ENCODE measurements at places on chromosomes 16 and 17.

DNA sequence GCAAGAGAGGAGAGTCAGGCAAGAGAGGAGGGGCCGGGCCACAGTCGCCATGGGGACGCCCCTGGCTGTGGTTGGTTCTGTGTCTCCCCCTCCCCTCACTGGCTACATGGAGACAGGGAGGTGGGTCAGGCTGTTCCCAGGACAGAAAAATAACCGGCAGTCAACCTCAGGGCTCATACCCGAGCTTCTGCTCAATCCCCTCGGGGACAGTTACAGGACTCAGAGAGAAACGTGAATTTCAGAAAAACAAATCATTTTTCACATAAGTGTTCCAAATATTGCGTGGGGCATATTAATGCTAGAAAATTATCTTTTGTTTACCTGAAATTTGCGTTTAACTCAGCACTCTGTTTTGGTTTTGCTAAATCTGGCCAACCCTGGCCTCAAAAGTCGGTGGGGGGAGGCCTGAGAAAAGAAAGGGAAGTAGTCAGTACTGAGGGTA lies 22.2 kb upstream of the CPSF4L start:
- no peak for DNase-seq

DNA sequence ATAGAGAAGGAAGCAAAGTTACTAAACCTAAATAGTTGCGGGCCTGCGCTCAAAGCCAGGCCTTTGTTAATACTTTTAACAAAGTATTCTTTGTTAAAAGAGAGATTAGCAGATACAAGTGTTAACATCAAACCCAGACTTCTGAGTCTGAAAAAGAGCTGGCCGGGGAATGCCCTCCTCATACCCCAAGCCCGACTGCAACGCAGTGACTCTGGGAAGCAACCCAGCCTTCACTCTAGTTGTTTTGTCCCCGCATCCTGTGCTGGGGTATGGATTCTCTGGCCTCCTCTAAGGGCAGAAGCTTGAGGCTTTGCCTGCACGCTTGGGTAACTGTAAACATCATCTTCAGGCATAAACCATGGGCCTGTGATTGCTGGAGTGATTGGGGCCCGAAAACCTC lies 48.3 kb downstream of the ADCY7 start:
- DNase-seq = no peak

DNA sequence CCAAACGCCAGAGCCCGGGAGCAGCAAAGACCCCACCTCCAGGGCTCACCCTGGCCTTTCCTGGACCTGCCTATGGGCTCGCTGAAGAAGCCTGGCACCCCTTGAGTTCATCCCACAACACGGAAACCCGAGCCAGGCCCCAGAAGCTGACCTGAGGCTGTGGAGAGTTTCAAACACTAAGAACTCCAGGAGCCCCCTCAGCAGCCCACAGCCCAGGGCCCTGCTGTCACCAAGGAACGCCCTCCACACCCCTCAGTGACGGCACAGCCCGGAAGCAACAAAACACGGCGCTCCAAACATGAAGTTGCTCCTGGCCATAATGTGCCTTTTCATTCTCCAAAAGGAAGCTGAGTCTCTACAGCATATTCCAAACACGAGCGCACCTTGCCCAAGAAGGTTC lies 9.2 kb downstream of the SLC38A10 start:
- DNase-seq = no peak

- DNase-seq = peak; percentile 34
Measured at GRCh38 chr16:23949630-23950290, 114.0 kb downstream of the PRKCB start.

GRCh38 chr17:55090079-55090492 lies 121.5 kb downstream of the STXBP4 start:
- peak; percentile 18 for DNase-seq

GRCh38 chr17:27651411-27652345 lies 20.7 kb downstream of the LGALS9 start:
- peak; percentile 30 for DNase-seq

- DNase-seq = no peak
Measured at GRCh38 chr17:42251115-42251514, 25.1 kb downstream of the STAT5B start.

- no peak for DNase-seq
Measured at GRCh38 chr17:8284126-8284525, 4.3 kb upstream of the RANGRF start.

GRCh38 chr16:57837305-57838125 lies 35.2 kb upstream of the KIFC3 start:
- no peak for DNase-seq

GRCh38 chr16:49503256-49504022 lies 129.8 kb downstream of the C16orf78 start:
- no peak for DNase-seq

- DNase-seq = no peak
Measured at GRCh38 chr17:19915245-19915978, 47.7 kb upstream of the ULK2 start.

DNA sequence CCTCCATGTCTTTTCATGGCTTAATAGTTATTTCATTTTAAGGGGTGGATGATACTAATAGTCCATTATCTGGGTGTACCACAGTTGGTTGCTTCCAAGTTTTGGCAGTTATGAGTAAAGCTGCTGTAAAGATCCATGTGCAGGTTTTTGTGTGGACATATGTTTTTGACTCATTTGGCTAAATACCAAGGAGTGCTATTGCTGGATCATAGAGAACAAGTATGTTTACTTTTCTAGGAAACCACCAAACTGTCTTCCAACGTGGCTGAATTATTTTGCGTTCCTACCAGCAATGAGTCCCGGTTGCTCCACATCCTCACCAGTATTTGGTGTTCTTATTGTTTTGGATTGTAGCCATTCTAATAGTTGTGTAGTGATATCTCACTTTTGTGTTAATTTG lies 181.9 kb downstream of the SPECC1 start:
- no peak for DNase-seq

GRCh38 chr17:73307130-73307529 lies 4.7 kb downstream of the CDC42EP4 start:
- no peak for DNase-seq

- no peak for DNase-seq
Measured at GRCh38 chr16:75527825-75528299, 8.0 kb downstream of the CHST5 start.

DNA sequence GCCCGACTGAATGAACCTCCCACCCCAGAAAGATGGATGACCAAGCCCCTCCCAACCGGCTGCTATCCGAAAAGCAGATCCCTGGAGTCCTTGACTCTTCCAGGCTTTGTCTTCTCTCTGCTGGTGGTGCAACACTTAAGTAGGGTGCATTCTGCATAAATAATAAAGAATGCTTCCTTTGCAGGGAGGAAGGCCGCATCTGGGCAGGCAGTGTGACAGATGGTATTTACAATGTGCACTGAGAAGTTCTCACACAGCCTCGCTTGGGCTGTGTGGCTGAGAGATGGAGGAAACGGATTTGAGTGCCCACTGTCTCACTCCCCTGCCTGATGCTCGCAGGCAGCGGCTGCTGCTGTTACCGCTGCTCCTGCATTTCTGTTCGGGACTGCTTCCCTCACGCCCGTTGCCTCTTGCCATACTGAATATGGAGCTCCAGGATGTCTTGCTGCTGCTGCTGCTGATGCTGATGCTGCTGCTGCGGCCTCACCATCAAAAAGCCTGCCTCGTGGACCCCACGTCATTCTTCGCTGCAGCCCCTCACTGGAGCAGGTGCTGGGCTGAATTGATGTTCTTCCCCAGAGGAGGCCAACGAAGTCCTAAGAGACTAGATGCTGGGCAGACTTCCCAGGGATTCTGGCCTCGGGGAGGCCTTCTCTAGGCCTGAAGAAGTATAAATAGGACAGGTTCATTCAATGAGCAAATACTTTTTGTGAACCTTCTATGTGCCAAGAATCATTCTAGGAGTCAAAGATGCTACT lies 7.1 kb upstream of the RHBDL3 start:
- no peak for DNase-seq

GRCh38 chr16:55832425-55832772 lies 497 bp downstream of the CES1 start:
- no peak for DNase-seq

- no peak for DNase-seq
Measured at GRCh38 chr17:44277976-44278375, 10.0 kb upstream of the SLC4A1 start.

DNA sequence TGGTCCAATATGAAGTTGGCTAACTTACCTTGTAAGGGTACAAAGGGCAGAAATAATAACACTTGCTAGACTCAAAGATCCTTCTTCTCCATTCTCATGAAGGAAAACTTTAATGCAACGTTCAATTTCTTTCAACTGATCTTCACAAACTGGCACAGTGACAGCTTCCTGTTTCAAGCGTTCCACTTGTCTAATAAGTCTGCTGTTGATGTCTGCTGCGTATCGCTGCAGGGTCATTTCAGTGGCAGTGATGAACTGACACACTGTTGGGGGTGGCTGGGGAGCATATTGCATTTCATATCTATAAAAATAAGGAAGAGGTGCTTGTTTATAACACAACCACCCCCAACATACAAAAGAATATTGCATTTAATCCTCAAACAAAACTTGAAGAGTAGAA lies 33.5 kb upstream of the ARL6IP1 start:
- no peak for DNase-seq

- DNase-seq = no peak
Measured at GRCh38 chr16:84349862-84350684, 18.3 kb upstream of the ATP2C2 start.

GRCh38 chr16:74271872-74272271 lies 24.7 kb upstream of the PSMD7 start:
- DNase-seq = no peak

- DNase-seq = peak; percentile 80
Measured at GRCh38 chr16:50266337-50267091, at the start of gene ADCY7. Gene ADCY7, plus strand, starts transcription at chr16:50266551. Its CDS starts 21,629 bp downstream, at chr16:50288180.

GRCh38 chr17:46147296-46147695 lies 45.9 kb downstream of the KANSL1 start:
- no peak for DNase-seq

GRCh38 chr16:77570574-77570973 lies 135.7 kb upstream of the ADAMTS18 start:
- no peak for DNase-seq

- DNase-seq = no peak
Measured at GRCh38 chr17:80633994-80634566, 89.4 kb downstream of the RPTOR start.

DNA sequence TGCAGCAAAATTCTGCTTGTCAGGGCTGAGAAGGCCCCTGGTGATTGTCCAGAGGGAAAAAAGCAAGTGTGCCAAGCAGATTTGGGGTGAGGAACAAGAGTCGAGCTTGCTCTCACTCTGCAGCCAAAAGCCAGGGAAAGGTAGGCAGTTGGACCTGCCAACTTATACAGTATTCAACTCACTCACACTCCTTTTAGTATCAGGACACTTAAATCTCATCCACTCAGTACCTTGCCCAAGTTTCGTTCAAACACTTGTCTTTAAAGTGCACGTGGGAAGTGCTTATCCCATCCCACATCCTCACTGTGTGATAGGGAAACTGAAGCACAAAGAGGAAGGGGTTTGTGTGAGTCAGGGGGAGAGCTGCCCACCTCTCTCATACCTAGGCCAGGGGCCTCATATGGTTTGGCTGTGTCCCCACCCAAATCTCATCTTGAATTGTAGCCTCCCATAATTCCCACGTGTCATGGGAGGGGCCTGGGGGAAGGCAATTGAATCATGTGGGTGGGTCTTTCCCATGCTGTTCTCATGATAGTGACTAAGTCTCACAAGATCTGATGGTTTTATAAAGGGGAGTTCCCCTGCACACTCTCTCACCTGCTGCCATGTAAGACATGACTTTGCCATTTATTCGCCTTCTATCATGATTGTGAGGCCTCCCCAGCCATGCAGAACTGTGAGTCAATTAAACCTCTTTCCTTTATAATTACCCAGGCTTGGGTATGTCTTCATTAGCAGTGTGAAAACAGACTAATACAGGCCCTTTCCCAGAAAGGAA lies 25.6 kb upstream of the CES5A start:
- no peak for DNase-seq

GRCh38 chr17:4326608-4327007 lies 39.9 kb downstream of the UBE2G1 start:
- DNase-seq = no peak

DNA sequence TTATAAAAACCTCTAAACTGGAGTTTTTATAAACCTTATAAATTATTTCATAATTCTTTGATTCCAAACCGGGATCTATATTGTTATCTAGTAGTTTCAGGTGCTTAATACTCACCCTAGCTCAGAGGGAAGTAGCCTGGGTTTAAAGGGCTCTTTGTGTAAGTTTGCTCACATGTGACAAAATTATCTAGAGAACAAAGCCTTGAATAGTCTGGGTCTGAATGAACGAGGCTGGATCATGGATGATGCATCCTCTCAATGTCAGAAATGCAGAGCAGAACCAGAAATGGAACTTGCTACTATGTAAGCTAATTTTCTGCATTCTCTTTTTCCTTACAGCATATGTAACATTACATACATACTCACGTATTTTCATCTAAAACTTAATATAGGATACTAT lies 103.9 kb upstream of the NETO2 start:
- no peak for DNase-seq

DNA sequence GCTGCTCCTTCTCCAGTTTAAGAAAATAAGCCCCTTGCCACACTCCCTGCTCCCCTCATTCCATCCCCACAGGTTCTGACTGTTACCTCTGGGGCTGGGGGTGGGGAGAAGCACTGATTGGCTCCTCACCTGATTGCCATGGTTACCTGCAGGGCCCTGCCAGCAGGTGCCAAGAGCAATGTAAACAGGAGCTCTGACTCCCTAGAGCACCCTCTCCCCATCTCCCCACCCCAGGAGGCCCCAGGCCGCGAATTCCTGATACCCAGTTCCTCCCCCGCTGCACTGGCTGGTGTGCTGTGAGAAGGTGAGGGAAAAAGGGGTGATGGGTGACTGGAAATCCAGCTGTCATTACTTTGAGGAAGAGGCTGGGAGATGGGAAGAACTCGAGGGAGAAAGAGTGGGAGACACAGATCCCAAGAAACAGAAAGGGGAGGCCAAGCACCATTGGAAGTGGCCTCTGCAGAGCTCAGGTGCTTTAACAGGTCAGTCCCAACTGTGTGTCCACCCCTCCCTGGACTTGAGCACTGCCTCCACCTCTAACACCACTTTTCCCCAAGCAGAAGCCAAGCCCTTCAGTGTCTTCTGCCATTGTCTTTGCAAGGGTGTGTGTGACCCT lies 4.5 kb downstream of the PCGF2 start:
- DNase-seq = no peak

DNA sequence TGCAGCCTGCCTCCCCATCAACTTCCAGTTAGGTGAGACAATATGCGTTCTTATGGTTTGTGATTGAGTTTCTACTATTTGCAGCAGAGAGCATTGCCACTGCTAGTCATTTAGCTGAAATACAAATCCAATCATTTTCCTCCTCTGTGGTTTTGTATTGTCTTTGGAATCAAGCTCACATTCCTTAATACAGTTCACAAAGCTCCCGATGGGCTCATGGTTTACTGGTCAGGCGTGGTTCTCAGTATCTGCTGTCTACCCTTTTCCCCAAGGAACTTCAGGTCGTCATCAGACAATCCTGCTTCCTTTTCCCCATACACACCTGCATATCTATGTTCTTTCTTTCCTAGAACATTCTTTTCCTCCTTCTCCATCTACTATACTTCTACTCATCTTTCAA lies 69.6 kb upstream of the GAS7 start:
- no peak for DNase-seq

Measured in effector memory CD4-positive, alpha-beta T cell (primary cell).